ENCODE measurements at places on chromosomes 4 and X. TPM values are rescaled to one million over a fixed set of nuclear protein-coding genes. Genes with fewer than 3 reads are reported as not detected.

ESX1 gene
- not detected for polyA plus RNA-seq

ATXN3L gene
- not detected for polyA plus RNA-seq

FMR1NB gene
- polyA plus RNA-seq, result not detected

RBM46 gene
- polyA plus RNA-seq, result not detected

TRAM1L1 gene
- 0.36 TPM for polyA plus RNA-seq

ALPK1 gene
- polyA plus RNA-seq, result 9.4 TPM

CXorf65 gene
- polyA plus RNA-seq, result 7.5 TPM

CTAG2 gene
- polyA plus RNA-seq, result 7.9 TPM

- H3K27me3 ChIP-seq, result no peaks in the 10 kb centered on the region
- no peak overlapping the region for H3K4me3 ChIP-seq
Measured at GRCh38 chrX:4579480-4579879, 866.0 kb upstream of the PRKX start.

DNA sequence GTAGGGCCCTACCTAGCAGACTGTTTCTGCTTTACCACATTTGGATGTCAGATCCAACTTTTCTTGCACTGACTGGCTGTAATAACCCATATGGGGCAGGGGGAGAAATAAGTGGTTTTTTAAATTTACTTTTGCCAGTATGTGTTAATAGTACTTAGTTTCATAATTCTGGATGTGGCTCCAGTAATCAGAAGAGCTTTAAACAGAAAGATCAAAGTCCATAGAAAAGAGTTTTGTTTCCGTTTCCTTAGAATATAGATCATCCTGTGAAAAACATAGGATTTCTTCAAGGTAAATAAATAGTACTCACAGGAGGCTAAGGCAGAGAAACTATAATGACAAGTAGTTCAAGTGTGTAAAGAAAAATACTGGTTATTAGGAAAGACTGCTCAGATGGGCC, 85.6 kb downstream of the SLC39A8 start:
- no peak for DNase-seq
- no peak overlapping the region for H3K27ac ChIP-seq
- no peaks in the 10 kb centered on the region for H3K4me1 ChIP-seq
- no peaks in the 10 kb centered on the region for H3K27me3 ChIP-seq

DNA sequence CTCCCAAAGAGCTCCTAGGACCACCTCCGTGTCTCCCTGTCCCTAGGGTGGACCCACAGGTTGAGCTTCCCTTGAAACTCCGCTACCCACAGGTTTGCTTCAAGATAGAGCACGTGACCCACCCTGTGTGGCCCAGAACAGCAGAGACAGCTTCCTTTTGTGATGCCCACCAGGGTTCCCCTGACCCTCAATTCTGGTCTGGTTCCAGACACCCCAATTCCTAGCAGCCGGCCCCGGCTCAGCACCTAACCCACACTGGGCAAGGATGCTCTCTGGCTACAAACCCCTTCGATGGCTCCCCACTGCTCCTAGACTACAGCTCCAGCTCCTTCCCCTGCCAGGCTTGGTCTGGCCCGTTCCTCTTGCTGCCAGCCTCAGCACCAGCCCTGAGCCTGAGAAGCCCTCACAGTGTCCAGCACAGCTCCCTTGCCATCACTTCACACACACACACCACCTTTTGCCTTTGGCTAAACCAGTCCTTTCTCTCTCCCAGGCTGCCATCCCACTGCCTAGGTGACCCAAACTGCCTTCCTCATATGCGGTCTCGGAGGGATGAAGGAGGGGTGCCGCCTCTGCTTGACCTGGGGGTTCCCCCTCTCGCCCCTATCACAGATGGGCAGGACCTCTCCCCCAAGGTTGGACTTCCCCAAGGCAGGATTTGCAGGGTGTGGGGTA, 6.2 kb downstream of the PNCK start:
- H3K36me3 ChIP-seq, result no peaks in the 10 kb centered on the region
- no peak overlapping the region for H3K27ac ChIP-seq
- H3K27me3 ChIP-seq, result peaks cover 14% of the 10 kb centered on the region
- H3K4me3 ChIP-seq, result no peak overlapping the region
- H3K4me1 ChIP-seq, result no peaks in the 10 kb centered on the region

- no peaks in the 10 kb centered on the region for H3K27me3 ChIP-seq
- DNase-seq, result peak; percentile 76
- no peak overlapping the region for H3K4me3 ChIP-seq
- no peak overlapping the region for H3K27ac ChIP-seq
Measured at GRCh38 chr4:7323872-7324650, 110.7 kb downstream of the PSAPL1 start.

DNA sequence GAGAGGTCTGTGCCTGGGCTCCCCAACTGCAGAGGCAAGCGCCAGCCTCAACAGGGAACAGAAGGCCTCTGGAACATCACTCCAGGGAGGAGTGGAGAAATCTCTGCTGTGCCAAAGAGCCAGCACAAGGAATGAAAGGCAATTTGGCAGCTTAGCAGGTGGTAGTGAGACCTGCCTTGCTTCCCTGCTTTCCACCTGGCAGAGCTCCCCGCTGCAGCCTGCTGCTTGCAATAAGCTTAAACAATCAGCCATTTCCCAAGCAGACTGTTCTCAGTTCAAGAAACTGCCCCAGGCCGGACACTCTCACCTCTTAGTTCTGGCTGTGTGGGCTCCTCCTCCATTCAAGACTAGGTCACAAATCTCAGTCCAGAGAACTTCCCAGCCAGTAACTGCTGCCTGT, 370.6 kb downstream of the MAGEB5 start:
- H3K27ac ChIP-seq, result no peak overlapping the region
- no peaks in the 10 kb centered on the region for H3K27me3 ChIP-seq
- H3K36me3 ChIP-seq, result no peaks in the 10 kb centered on the region
- H3K4me1 ChIP-seq, result no peaks in the 10 kb centered on the region
- DNase-seq, result no peak
- H3K4me3 ChIP-seq, result no peak overlapping the region

GRCh38 chrX:52031371-52031770, 37.6 kb downstream of the MAGED4B start:
- H3K27me3 ChIP-seq, result no peaks in the 10 kb centered on the region
- H3K36me3 ChIP-seq, result no peaks in the 10 kb centered on the region
- no peak overlapping the region for H3K27ac ChIP-seq
- H3K4me1 ChIP-seq, result no peaks in the 10 kb centered on the region
- H3K4me3 ChIP-seq, result no peak overlapping the region
- DNase-seq, result no peak

GRCh38 chrX:49309401-49309981, 6.0 kb downstream of the GAGE10 start:
- DNase-seq, result no peak
- H3K27me3 ChIP-seq, result no peaks in the 10 kb centered on the region
- H3K4me1 ChIP-seq, result peaks cover 13% of the 10 kb centered on the region

DNA sequence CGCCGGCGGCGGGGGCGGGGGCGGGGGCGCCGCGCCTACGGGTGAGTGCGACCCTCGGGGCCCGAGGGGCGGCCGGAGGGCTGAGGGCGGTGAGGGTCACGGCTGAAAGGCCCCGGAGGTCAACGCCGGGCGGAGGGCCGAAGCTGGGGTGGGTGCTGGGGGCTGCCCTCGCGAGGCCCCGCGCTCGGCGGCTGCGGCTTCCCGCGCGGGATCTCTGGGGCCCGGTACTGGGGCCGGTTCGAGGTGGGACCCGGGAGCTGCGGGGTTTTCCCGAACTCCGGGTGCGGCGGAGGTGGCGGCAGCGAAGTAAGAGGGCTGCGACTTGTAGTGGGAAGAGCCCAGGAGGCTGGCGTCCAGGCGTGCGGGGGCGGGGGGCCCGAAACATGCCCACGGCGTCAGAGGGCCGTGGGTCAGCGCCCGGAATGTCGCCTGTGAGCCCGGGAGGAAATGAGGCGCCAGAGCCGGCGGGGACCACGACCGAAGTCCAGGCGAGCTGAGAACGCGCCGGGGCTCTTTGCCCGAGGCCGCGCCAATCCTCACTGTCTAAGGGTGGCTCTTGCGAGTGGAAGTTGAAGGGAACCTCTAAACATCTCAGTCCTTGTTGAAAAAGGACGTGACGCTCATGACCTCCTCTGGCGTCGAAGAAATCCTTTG, 407 bp downstream of the IL13RA1 start:
- H3K27me3 ChIP-seq, result peaks cover 10% of the 10 kb centered on the region
- H3K4me3 ChIP-seq, result peak overlapping the region; percentile 49
- DNase-seq, result peak; percentile 83
- H3K36me3 ChIP-seq, result no peaks in the 10 kb centered on the region

GRCh38 chr4:6189511-6189910, 10.8 kb downstream of the JAKMIP1 start:
- no peaks in the 10 kb centered on the region for H3K4me1 ChIP-seq
- no peak overlapping the region for H3K27ac ChIP-seq
- H3K36me3 ChIP-seq, result no peaks in the 10 kb centered on the region
- H3K4me3 ChIP-seq, result no peak overlapping the region

DNA sequence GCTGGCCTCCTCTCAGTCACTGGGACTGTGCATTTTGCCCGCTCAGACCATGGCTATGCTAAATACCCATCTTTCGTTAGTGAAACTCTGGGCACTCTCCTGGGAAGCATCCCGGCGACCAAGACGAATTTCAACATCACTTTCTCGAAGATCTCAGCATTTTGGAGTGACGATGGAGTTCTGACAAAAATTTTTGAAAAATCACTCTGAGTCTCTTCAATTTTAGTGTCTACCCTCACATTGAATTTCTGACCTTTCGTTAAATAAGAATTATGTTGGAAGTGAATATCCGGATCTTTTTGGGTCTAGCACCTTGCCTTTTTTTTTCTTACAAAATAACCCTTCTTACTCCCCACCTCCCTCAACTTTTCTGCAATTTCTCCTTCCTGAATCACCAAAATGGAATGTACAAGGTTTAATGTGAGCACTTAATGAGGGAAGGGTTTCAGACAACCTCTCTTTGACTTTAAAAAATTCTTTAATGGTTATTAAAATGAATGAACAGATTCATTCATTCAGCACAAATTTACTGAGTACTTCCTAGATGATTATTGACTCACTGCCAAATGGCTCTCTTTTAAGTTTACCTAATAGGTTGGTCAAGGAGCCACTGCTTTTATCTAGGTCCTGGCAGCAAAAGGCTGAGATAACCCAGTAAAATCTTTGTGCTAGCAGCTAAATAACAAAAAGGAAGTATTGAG, 746 bp upstream of the AADAT start:
- DNase-seq, result no peak
- H3K27me3 ChIP-seq, result peaks cover 26% of the 10 kb centered on the region
- H3K36me3 ChIP-seq, result no peaks in the 10 kb centered on the region
- peak overlapping the region; percentile 40 for H3K4me3 ChIP-seq

GRCh38 chrX:1493412-1493811, 40.7 kb upstream of the ASMTL start:
- H3K4me3 ChIP-seq, result no peak overlapping the region
- no peak overlapping the region for H3K27ac ChIP-seq
- peaks cover 25% of the 10 kb centered on the region for H3K4me1 ChIP-seq
- no peak for DNase-seq

- H3K4me1 ChIP-seq, result no peaks in the 10 kb centered on the region
- H3K27me3 ChIP-seq, result no peaks in the 10 kb centered on the region
- H3K4me3 ChIP-seq, result no peak overlapping the region
- H3K36me3 ChIP-seq, result no peaks in the 10 kb centered on the region
- DNase-seq, result no peak
Measured at GRCh38 chr4:1635464-1635863, 48.6 kb downstream of the FAM53A start.

GRCh38 chr4:178174756-178175155, 732.5 kb upstream of the AGA start:
- H3K27me3 ChIP-seq, result no peaks in the 10 kb centered on the region
- no peaks in the 10 kb centered on the region for H3K4me1 ChIP-seq
- H3K36me3 ChIP-seq, result no peaks in the 10 kb centered on the region

DNA sequence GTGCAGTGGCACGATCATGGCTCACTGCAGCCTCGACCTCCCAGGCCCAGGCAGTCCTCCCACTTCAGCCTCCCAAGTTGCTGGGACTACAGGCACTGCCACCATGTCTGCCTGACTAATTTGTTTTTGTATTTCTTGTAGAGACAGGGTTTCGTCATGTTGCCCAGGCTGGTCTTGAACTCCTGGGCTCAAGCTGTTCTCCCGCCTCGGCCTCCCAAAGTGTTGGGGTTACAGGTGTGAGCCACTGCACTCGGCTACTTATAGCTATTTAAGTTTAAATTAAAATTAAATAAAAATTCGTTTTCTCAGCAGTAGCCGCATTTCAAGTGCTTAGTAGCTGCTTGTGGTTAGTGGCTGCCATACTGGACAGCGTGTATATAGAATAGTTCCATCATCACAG, 3.5 kb downstream of the SMAD1 start:
- no peak for DNase-seq
- peaks cover 59% of the 10 kb centered on the region for H3K27me3 ChIP-seq
- no peak overlapping the region for H3K4me3 ChIP-seq
- no peaks in the 10 kb centered on the region for H3K36me3 ChIP-seq

DNA sequence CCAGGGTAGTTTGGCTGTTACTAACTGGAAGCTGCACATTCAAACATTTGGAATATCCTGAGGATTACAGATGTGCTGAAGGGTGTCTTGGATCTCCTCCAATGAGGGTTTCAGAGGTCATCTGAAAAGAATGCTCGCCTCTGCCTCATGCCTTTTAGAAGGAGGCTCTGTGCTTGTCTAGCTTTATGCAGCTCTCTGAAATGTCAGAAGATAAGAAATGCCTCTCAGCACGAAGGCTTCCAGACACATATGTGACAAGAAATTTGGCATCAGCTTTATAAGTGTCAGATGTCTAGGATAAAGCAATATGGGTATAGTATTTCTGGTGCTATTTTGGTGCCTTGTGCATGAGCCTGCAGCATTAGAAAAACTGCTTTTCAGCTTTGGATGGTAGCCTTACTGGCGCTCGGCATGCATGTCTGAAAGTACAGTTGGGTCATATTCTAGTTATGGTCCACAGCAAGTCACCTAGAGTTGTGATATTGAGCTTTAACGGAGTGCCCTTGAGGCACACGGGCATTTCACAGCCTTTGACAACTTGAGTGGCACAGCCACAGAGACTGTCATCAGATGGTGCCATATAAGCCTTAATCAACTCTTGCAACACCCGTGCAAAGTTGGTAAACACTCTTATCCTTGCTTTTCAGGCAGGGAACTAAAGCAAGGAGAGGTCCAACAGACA, 70.8 kb upstream of the PGRMC2 start:
- H3K27ac ChIP-seq, result no peak overlapping the region
- no peaks in the 10 kb centered on the region for H3K36me3 ChIP-seq
- no peaks in the 10 kb centered on the region for H3K27me3 ChIP-seq
- peaks cover 3% of the 10 kb centered on the region for H3K4me1 ChIP-seq
- no peak for DNase-seq
- H3K4me3 ChIP-seq, result no peak overlapping the region

DNA sequence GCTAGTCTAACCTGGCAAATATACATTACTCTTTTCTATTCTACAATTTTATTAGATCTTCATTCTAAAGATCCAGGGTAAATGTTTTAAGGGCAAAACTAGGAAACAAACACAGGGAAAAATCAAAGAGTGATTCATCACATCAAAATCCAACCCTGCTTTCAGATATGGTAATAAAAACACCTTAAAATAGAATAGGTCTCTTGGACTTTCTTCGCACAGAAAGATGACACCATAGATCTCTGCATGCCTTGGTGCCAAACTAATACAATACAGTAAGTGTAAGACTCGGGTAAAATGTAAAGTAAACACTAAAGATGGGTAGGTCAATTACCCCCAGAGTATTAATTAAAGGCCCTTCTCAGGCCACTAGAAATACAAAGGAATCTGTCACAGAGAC, 34.2 kb downstream of the LDB2 start:
- no peak for DNase-seq
- no peaks in the 10 kb centered on the region for H3K27me3 ChIP-seq
- peak overlapping the region; percentile 31 for H3K27ac ChIP-seq

Measured in spleen (tissue), 13 donors.